ENCODE measurements at places on chromosomes 4 and X.

GRCh38 chr4:53536328-53536727 lies 55.0 kb downstream of the LNX1 start:
- no peak for DNase-seq

- DNase-seq = no peak
Observed at GRCh38 chr4:174023641-174024040, 259.8 kb downstream of the FBXO8 start.

DNA sequence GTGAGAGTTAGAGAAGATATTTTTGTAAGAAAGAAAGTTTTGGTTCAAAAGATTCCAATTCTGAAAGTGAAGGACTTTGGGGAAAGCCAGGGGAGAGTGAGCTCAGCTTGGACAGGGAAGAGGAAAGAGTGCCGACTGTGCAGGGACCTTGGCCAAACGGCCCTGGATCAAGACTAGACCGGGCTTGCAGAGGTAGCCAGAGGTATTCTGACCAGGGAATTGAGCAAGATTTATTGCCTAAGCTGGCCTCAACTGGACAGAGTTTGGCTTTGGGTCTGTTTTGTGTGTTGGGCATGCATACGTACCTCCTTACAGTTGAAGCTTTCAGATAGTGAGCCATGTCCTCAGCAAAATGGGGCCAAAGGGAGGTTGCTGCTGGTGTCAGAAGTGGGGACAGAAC lies 11.6 kb downstream of the PLAC1 start:
- no peak for DNase-seq

DNA sequence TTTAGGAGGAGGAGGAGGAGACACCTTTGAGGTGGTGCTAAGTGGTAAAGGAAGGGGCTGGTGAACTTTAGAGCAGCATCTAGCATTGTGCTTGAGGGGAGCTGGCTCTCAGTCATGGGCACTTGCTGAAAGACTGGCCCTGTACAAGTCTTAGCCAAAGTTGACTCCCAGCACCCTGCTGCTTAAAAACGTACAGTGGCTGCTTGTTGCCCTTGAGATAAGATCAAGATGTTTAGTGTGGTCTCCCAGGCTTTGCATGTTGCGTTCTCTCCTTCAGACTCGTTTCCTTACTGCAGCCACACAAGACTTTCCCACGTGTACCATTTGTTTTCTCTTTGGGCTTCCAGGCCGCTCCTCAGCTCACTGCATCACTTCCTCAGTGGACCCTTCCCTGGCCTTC lies 1.8 kb downstream of the MED28 start:
- DNase-seq = no peak

- no peak for DNase-seq
Observed at GRCh38 chrX:133668225-133668931, 253.1 kb upstream of the GPC4 start.

All from activated CD4-positive, alpha-beta T cell treated with anti-CD3 and anti-CD28 coated beads, Interleukin-2, amount 50 U/mL, for 24 hours (primary cell).